Epithelial cell of alveolus of lung (primary cell): ENCODE measurements at places on chromosomes 7 and 10. TPM values are rescaled to one million over a fixed set of nuclear protein-coding genes. Genes with fewer than 3 reads are reported as not detected.

BMPR1A gene
- 18.1 and 53.9 TPM in 2 replicates for total RNA-seq

GDF2 gene
- not detected in 2 replicates for total RNA-seq

TET1 gene
- total RNA-seq: 2.7 and 9.0 TPM in 2 replicates

TMEM184A gene
- 0.13 TPM in 1 of 2 replicates, not detected in the other for total RNA-seq

DCLRE1A gene
- 4.1 and 5.4 TPM in 2 replicates for total RNA-seq

KAZALD1 gene
- 14.1 and 67.5 TPM in 2 replicates for total RNA-seq

ADGRA1 gene
- 0.32 TPM in 1 of 2 replicates, not detected in the other for total RNA-seq

TFPI2 gene
- 633 and 1,251 TPM in 2 replicates for total RNA-seq

VIPR2 gene
- total RNA-seq: 2.1 TPM in 1 of 2 replicates, not detected in the other

PHYHIPL gene
- total RNA-seq: not detected in 2 replicates

NMT2 gene
- 14.4 and 19.1 TPM in 2 replicates for total RNA-seq

PDZD7 gene
- total RNA-seq: 0.40 and 0.91 TPM in 2 replicates

PNLIPRP2 gene
- not detected in 2 replicates for total RNA-seq

FAM25G gene
- not detected in 2 replicates for total RNA-seq

SDK1 gene
- total RNA-seq: 4.9 and 8.3 TPM in 2 replicates

IFIT1B gene
- total RNA-seq: under 0.01 TPM in 1 of 2 replicates, not detected in the other

GRID2IP gene
- 0.08 TPM in 1 of 2 replicates, not detected in the other for total RNA-seq

TMEM273 gene
- total RNA-seq: not detected in 2 replicates

ABCB1 gene
- total RNA-seq: 1.3 TPM in 1 of 2 replicates, not detected in the other

OR6B1 gene
- total RNA-seq: not detected in 2 replicates

RGR gene
- total RNA-seq: not detected in 2 replicates

TLX1 gene
- not detected in 2 replicates for total RNA-seq

LIPM gene
- total RNA-seq: not detected in 2 replicates

FAM3C gene
- 24.4 and 30.9 TPM in 2 replicates for total RNA-seq

CYP2C9 gene
- not detected in 2 replicates for total RNA-seq

CALML3 gene
- total RNA-seq: not detected in 2 replicates

KCNMA1 gene
- total RNA-seq: 1.8 and 7.0 TPM in 2 replicates

ATOH7 gene
- 0.13 and 0.48 TPM in 2 replicates for total RNA-seq

GLRX3 gene
- total RNA-seq: 39.3 and 88.0 TPM in 2 replicates

DPP6 gene
- total RNA-seq: not detected in 2 replicates

TEX36 gene
- total RNA-seq: not detected in 2 replicates

AKR1C2 gene
- 3.7 and 4.7 TPM in 2 replicates for total RNA-seq

PDK4 gene
- 1.2 and 93.7 TPM in 2 replicates for total RNA-seq

CDHR3 gene
- total RNA-seq: 3.4 TPM in 1 of 2 replicates, not detected in the other

REPIN1 gene
- total RNA-seq: 76.7 and 149 TPM in 2 replicates

C10orf53 gene
- total RNA-seq: not detected in 2 replicates
